ENCODE measurements at places on chromosomes 12 and 14.

DNA sequence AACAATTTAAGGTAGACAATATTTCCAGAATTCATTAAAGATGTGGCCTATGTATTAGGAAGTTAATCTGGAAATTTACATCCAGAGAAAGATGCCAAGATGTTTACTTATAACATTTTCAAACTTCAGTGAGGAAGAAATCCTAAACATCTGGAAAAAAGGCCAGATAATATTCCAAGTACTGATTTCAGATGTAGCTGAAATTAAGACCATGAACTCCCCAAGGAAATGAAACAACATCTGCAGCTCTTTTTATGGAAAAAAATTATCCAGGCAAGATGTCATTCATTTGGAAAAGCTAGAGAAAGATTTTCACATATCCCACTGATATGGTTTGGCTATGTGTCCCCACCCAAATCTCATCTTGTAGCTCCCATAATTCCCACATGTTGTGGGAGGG, 35.0 kb downstream of the GNG2 start:
- no peak for DNase-seq

DNA sequence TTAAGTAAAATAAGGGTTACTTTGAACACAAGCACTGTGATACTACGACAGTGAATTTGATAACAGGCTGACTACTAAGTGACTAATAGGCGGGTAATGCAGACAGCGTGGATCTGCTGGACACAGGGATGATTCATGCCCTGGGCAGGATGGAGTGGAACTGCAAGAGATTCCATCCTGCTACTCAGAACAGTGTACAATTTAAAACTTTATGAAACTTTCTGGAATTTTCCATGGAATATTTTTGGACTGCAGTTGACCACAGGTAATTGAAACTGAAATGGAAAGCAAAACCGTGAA, 46.0 kb downstream of the YEATS4 start:
- no peak for DNase-seq

DNA sequence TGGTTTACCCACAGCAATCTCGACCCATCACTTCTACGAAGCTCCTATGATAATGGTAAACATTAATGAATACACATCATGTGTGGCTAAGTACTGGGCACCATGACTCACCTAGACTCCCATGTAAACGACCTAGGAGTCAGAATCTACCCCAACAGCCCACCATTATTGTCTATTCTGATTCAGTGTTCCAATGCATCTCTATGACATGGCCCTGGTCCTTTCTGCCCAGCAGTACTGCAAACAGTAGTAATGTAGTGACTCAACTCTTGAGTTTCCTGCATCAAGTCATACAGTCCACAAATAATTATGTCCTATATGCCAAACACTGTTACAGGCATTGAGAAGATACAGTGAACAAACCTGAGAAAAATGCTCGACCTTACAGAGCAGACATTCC, 14.6 kb downstream of the GTF2A1 start:
- DNase-seq: no peak

GRCh38 chr12:45663455-45663854, 66.1 kb upstream of the ARID2 start:
- DNase-seq: no peak

DNA sequence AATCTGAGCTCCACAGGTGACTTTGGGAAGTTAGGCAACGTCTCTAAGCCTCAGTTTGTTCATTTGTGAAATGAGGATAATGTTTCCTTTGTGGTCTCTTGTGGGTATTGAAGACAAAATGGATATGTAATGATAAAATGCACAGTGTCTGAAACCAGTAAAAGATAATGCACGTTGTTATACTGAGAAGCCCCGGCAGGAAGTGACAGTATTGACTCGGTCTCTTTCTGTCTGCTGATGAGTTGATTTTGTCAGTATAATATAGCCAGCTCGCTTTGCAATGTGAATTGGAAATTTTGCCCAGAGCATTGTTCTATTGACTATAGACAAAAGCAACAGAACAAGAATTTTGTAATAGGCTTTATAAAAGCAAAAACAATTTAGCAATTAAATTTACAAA, 49.2 kb upstream of the SLC38A1 start:
- no peak for DNase-seq

DNA sequence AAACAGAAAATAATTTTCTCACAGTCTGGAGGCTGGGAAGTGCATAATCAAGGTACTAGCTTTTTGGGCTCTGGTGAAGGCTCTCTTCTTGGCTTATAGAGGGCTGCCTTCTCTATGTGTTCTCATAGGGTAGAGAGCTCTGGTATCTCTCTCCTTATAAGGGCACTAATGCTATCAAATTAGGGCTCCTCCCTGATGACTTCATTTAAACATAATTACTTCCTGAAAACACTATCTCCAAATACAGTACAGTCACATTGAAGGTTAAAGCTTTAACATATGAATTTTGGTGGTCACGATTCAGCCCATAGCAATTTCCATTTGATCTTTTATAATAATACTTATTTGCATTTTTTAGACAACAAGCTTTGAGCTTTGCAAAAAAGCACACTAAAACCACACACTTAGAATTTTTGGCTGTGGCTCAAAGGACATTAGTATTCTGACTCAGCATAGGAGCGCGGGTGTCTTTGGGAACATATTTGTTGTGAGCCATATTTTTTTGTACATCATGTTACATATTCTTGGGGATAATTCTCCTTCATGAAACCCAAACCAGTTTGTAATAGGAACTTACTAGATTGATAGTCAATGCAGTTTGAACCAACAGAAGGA, 808.1 kb upstream of the FBXO33 start:
- no peak for DNase-seq

- DNase-seq: no peak
These were observed 13.9 kb upstream of the CACNA2D4 start for GRCh38 chr12:1932264-1932777.

All from SHP77 treated with DMSO at 0.1 percent for 48 hours (cell line).